Stimulated activated CD4-positive, alpha-beta T cell treated with anti-CD3 and anti-CD28 coated beads, TNF-alpha, amount 100 ng/mL, for 48 hours (primary cell): ENCODE measurements at places on chromosomes 13 and 19.

- no peak for DNase-seq
Observed at GRCh38 chr19:35977446-35978222, 17.4 kb upstream of the SDHAF1 start.

- DNase-seq = no peak
Observed at GRCh38 chr19:51026554-51026831, at the start of gene KLK11. Gene KLK11, minus strand, starts transcription at chr19:51026616. Its CDS starts 985 bp downstream, at chr19:51025631.

DNA sequence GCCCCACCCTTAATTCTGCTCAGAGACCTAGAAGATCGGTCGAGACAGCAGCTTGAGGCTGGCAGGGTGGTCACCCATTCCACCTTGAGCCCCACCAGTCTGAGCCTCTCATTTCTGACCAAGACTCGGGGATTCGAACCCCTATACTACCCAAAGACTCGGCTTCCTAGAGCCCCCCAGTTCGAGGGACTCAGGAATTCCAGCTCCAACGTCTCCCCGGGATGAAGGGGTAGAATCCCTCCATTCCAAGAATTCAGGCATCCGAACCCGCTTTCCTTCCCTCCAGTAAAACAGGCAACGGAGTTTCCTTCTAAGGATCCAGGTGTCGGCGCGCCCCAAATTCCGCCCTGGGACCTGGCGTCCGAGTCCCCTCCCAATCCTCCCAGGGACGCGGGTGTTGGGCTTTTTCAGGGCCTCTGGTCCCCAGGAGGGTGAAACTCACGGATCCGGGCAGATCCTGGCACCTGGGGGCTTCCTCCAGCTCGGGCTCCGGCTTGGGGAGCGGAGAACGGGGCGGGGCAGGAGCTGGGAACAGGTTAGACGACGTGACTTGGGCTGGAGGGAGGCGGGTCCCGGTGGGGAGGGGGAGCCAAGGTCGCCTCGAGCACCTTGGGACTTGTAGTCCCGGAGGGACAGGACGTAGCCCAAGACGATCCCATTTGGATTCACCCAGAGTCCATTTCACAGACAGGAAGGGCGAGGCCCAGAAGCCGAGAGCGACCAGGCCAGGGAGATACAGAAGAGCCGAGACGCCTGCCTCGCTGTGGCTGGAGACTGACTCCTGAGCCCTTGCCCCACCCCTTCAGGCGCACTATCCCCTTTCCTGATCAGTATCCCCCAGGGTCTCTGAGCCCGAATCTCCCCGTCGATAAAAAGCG is at the start of gene PPP1R13L:
TSS of gene PPP1R13L (minus strand) at position 513 of the 878 bp plus-strand sequence. CDS start 6,751 bp downstream, outside the sequence.
- peak; percentile 41 for DNase-seq

DNA sequence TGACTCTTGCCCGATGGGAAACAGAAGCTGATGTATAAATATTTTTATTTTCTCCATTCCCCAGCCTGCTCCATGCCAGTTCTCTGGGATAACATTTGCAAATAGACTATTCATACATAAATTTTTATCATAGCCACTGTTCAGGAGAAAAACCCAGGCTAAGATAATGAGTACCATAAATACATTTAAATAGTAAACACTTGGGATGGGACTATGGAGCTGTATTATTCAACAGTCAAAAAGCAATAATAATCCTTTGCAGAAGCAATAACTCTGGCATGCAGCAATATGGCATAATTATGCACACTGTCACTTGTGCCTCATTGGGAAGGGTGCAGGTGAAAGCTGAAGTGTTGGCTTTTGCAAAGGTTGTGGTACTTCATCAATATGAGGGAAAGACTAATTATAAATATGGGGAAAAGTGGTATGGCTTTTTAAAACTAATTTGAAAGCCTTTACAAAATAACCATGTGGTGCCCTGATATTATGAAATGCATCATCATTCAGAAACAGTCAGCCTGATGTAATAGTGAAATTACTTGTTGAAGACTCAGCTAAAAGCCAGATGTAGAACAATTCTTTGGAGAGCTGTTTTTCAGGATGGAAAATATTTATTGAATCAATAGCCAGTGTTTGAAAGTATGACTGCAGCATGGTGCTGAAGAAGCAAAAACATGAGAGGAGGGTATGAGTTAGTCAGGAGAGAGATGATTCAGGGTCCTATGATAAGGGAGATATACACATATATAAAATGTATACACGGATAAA is 2476.7 kb downstream of the PCDH9 start:
- DNase-seq = no peak

GRCh38 chr19:35249146-35249847 is 495 bp downstream of the LSR start:
- DNase-seq = no peak
